Cerebellar nuclear complex (tissue), 1 donor: ENCODE measurements at places on chromosomes 7 and 10.

DNA sequence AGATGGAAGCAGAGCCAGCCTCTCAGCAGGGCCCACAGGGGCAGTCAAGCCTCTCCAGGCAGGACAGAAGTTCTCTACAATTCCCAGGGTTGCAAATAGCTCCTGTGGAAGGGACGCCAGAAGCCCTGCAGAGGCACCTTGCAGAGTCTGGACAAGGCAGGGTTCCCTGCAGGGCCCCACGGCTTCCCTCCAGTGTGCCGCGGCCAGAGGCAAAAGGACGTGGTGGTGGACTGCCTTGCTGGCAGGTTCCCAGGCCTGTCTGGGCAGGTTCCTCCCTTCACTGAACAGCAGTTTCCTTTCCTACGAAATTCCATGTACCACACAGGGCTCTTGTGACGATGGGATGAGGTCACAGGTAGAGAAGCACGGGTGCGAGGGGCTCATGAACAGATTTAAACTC is 25.1 kb downstream of the UPP1 start:
- no peak for DNase-seq

- DNase-seq = no peak
Measured at GRCh38 chr10:83816942-83817341, 322.4 kb upstream of the GHITM start.

GRCh38 chr7:26704786-26705185 is 159.6 kb downstream of the SKAP2 start:
- DNase-seq = no peak

DNA sequence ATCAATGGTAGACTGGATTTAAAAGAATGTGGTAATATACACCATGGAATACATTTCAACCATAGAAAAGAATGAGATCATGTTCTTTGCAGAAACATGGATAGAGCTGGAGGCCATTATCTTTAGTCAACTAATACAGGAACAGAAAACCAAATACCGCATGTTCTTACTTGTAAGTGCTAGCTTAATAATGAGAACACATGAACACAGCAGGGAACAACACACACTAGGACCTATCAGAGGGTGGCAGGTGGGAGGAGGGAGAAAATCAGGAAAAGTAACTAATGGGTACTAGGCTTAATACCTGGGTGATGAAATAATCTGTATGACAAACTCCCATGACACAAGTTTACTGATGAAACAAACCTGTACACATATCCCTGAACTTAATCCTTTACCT is 1435.2 kb downstream of the REEP3 start:
- no peak for DNase-seq

- DNase-seq = no peak
Measured at GRCh38 chr7:151290355-151290760, 41.9 kb upstream of the SMARCD3 start.

DNA sequence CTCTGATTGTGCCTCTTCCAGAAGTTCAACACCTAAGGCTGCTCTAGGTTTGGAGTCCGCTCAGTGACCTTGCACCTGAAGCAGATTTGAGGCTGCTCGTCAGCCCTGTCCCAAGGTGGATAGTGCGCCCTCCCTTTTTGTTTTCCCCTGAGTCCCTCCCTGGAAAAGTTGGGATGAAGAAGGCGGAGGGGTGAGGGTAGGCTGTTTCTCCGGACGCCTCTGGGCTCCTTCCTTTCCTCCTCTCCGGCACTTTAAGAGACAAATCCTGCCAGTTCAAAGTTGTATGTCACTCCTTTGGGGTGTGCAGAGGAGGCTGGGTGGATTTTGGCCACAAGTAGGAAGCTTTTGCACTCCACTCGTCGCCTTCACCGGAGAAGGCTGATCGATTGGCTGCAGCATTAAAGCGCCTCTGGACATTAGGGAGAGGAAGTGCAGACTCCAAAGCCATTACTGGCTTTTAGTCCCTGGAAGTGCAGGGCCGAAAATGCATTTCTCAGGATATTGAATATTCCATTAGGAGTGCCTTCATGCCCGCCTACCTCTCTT is 81.9 kb upstream of the PRKG1 start:
- DNase-seq = no peak

DNA sequence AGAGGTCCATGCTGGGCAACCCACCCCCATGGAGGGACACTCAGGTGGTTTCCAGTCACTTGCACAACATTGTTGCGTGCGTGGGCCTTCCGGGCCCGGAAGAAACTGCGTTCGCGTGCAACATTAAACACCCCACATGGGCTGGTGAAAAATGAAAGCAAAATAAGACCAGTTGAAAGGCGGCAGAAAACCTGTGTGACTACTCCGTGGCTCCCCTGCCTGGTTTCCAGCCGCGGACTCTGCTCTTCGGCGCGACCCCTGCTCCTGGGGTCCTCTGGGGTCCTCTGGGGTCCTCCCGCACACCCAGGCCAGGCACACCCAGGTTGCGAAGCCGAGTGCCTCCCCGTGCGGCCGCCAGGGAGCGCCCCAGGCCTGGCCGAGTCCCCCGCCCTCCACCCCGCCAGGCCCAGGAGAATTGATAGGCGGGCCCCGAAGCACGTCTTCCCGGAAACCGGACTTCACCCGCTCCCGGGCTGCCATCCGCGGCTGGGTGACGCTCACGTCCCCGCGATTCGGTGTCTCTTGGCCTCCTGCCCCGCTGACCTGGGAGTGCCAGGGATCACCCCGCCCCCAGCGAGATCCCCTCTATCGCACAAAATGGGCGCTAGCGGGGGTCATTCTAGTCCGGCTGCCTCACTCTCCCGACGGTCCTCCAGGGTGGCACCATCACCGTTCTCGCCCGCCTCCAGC is 1.9 kb upstream of the SH2D4B start:
- no peak for DNase-seq

GRCh38 chr7:26688936-26689506 is 175.4 kb downstream of the SKAP2 start:
- no peak for DNase-seq

DNA sequence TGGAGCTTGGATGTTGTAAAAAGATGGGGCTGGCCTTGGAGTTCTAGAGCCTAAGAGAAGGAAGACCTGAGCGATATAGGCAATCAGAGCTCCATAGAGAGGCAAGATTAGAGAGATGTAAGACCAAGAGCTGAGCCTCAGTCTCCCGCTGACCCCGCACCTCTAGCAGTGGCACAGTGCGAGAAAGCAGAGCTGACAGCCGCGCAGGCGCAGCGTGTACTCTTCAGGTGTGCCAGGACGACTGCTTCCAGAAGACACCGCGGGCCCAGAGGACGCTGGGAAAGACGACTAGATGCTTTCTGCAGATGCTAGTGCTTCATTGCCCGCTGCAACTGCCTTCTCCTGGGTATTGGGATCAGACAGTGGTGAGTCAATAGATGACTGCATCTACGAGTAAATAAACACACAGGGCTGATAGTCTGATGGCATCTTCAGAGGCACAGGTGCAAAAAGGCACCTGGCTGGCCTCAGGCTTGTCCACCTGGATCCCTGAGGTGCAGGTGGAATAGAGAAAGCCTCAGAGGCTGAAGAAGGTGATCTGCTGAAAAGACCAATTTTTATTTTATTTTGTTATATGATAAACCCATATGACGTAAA is 38.1 kb upstream of the CCDC6 start:
- DNase-seq = no peak

GRCh38 chr10:88232029-88232895 is 350.9 kb downstream of the RNLS start:
- DNase-seq = no peak

DNA sequence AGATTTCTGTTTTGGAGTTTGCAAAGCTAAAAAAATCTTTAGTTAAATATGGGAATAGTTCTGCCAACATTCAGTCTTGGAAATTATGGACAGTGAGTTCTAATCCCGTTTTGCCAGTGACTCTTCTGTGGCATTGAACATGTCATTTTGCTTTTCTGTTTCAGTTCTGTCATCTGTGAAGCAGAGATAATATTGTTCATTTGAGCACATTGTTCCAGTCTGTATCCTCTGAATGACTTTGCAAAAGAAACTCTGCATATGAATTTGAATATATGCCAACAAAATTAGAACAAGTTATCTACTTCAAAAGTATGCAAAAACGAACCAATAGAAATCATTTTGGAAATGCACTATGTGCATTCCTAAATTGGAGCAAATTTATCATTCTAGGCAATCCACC is 746.0 kb upstream of the POT1 start:
- DNase-seq = no peak

- DNase-seq = no peak
Measured at GRCh38 chr7:28799619-28800018, 158.5 kb downstream of the TRIL start.

GRCh38 chr10:3150961-3151360 is 21.6 kb downstream of the PITRM1 start:
- DNase-seq = no peak

GRCh38 chr10:78082636-78083035 is 49.0 kb downstream of the RPS24 start:
- DNase-seq = no peak

- DNase-seq = no peak
Measured at GRCh38 chr7:47361746-47362215, 220.1 kb downstream of the TNS3 start.

DNA sequence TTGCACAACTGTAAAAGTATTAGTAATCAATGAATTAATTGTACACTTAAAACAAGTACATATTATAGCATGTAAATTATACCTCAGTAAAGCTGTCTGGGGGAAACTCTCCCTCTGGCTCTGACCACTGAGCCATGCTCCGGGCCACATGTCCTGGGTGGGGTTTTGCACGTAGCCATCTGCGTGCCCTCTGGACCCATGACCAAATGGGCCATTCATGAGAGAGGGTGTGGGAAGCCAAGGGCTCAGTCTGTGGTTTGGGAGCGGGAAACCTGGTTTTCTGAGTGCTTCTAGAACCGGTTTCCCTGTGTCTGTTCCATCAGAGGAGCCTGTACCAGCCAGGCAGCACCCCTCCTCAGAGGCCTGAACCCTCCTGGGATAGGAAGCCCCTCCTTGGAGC is 143.2 kb downstream of the SH3PXD2A start:
- DNase-seq = no peak

GRCh38 chr7:41942468-41943093 is 239.7 kb upstream of the INHBA start:
- DNase-seq = no peak

DNA sequence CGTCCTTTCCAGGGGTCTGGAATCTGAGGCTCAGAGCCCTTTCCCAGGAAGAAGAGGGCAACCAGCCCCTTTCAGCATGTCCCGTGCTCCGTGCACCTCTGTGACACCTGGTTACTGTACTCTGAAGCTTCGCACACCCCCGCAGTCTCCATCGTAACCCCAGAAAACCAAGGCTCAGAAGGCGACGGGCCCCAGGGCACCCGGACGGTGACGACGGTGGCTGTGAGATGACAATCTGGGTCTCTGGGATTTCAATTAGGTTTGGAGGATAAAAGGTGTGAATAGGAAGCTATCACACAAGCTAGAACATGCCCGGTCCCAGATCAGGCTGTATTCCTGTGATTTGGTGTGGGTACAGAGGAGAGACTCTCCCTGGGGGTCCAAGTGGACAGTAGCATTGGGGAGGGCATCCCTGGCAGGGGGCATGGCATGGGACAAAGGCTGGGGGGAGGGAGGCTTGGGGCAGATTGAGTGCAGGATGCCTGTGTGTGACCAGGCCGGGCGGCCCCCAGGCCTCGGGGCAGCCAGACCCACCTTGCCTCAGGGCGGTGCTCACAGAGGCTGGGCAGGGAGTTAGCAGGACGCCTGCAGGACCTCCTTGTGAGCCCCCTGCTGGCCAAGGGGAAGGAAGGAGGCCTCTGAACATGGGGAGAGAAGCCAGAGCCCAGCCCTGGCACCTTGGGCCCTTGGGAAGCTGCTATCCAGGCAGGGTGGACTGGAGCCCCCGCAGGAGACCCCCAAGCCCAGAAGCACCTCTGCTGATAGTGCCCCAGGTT is 23.4 kb upstream of the PSMG3 start:
- no peak for DNase-seq

DNA sequence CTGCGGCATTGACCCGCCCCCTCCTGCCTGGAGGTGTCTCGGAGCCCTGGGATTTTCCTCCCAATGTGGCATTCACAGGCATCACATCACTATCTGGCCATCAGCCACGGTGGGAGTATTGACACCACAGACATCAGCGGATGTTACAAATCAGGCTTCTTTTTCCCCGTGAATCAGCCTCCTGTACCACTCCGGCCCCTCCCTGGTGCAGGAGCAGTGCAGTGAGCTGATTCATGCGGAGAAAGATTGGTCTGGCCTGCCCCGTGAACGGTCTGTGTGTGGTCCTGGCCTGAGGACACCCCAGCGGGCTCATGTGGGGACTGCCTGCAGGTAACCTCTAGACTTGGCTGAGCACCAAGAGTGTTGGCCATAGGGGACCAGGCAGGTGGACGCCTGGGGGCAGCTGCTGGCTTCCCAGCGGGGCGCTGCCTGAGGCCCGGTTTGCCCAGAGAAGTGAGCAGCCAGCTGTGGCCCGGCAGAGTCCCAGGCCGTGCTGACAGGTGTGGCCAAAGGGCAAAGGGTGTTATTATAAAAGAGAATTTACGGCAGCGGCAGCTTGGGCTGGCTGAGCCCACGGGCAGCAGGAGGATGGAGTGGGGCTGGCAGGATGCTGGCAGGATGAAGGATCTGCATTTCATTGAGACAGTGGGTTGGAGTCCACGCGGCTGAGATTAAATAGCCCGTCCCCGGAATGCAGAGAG is 32.1 kb upstream of the GNA12 start:
- DNase-seq = no peak

DNA sequence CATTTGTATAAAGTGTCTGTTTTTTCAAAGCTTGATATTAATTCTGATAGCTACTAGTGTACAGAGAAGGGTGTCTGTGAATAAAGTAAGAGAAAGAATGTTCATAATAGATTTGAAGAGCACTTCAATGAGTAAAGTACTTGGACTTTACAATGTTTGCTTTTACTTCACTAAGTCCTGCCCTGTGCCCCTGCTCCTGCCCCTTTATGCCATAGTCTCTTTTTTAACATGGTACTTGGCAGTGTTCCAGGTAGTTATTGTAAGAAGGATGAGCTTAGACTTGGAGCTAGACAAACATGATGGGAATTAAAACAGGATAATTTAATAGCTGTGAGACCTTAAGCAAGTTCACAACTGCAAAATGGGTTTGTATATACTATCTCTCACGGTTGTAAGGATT is 41.0 kb downstream of the ZEB1 start:
- no peak for DNase-seq

GRCh38 chr7:123533929-123534382 is 439 bp downstream of the IQUB start:
- no peak for DNase-seq

DNA sequence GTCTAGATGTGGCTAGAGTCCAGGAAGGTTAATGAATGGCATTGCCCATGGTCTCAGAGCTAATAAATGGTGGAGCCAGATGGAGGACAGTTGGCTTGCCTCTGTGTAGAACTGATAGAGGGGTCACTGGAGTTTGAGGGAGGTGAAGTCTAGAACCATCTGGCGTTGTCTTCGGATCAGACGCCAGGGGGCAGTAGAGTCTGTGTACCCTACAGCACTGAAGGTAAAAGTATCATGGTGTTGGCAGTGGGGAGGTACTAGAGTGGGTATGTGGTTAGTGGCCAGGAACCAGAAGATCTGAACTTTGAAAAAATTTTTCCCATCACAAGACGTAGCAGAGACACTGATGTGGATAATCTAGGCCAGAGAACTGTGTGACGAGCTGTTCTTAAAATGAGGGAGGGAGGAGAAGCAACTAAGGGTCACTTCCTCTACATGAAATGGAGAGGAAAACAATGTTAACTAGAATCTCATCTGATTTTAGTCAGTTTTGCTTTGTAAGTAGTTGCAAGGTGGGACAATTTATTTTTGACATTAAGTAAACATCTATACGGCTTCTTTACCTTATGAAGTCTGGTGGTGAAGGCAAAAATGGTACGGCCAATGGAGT is 227.9 kb upstream of the PRSS58 start:
- no peak for DNase-seq
